Right lobe of liver (tissue), 6 donors: ENCODE measurements at places on chromosomes 6 and 20. TPM values are rescaled to one million over a fixed set of nuclear protein-coding genes. Genes with fewer than 3 reads are reported as not detected.

- no peak overlapping the region for H3K27ac ChIP-seq
- H3K4me3 ChIP-seq, result no peak overlapping the region
- DNase-seq, result no peak
- no peaks in the 10 kb centered on the region for H3K4me1 ChIP-seq
- no peaks in the 10 kb centered on the region for H3K27me3 ChIP-seq
These were observed 5.7 kb downstream of the ARHGAP40 start for GRCh38 chr20:38607351-38607750.

RBPJL gene
- not detected for total RNA-seq

DNA sequence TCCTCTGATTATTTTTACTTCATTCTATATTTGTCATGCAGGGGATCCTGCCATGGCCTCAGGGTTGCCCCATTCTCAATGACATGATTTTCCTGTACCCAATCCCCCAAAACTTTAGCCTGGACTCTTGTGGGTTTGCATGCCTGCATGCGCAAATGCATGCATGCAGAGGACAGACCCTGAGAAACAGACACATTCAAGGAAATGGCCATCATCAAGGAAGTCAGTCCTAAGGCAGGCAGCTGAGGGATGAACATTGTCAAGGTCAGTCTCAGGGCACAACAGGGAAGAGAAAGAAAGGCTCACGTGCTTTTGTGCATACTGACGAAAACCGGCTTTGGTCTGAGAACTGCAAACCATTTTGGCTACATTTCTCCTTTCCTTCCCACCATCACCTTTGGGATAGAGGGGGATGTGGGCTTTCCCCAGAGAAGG, 13.1 kb downstream of the NEDD9 start:
- H3K36me3 ChIP-seq, result no peaks in the 10 kb centered on the region
- H3K27ac ChIP-seq, result peak overlapping the region; percentile 34
- no peak overlapping the region for H3K4me3 ChIP-seq
- no peaks in the 10 kb centered on the region for H3K27me3 ChIP-seq
- no peak for DNase-seq

GRCh38 chr6:43170417-43170930, 595 bp upstream of the SRF start:
- peaks cover 7% of the 10 kb centered on the region for H3K36me3 ChIP-seq
- H3K27me3 ChIP-seq, result no peaks in the 10 kb centered on the region
- DNase-seq, result peak; percentile 75
- peaks cover 15% of the 10 kb centered on the region for H3K4me1 ChIP-seq

FAM217A gene
- total RNA-seq, result not detected

GRCh38 chr6:102918161-102918560, 1524.7 kb downstream of the GRIK2 start:
- H3K27ac ChIP-seq, result no peak overlapping the region
- no peak overlapping the region for H3K4me3 ChIP-seq
- H3K4me1 ChIP-seq, result no peaks in the 10 kb centered on the region
- no peaks in the 10 kb centered on the region for H3K27me3 ChIP-seq
- no peak for DNase-seq

- no peak overlapping the region for H3K4me3 ChIP-seq
- no peaks in the 10 kb centered on the region for H3K27me3 ChIP-seq
- no peak for DNase-seq
These were observed 92.5 kb upstream of the AKAP12 start for GRCh38 chr6:151147118-151147832.

DNA sequence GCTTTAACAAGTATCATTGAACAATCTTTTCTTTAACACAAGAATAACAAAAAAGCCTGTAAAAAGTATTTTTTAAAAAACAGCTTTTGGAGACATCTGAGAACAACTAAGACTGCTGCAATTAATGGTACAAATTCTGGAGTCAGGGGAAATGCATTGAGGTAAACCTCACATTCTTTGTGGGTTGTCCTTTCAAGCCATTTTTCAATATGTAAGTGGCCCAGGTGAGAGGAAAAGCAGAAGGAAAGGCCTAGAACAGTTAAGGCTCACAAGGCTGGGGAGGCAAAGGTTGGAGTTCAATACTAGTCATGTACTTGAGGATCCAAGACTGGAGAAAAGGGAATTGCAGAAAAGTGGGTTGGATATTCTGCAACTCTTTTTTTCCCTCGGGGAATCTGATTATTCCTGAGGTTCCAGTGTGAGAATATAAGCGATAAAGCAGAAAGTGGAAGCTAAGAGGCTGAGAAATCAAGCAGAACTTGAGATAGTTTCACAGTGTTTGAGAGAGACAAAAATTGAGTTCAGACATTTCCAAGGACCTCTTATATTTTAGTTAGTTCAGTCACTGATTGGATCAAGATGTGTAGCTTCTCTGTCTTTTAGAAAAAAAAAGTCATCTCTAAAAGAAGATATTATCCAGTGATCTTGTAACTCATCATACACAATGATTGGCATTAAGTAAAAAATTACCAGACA, 25.0 kb upstream of the TXLNB start:
- DNase-seq, result no peak
- no peaks in the 10 kb centered on the region for H3K27me3 ChIP-seq
- H3K4me3 ChIP-seq, result no peak overlapping the region
- no peaks in the 10 kb centered on the region for H3K4me1 ChIP-seq
- no peaks in the 10 kb centered on the region for H3K36me3 ChIP-seq
- no peak overlapping the region for H3K27ac ChIP-seq

GRCh38 chr20:46332373-46333160, 24.3 kb upstream of the CDH22 start:
- no peaks in the 10 kb centered on the region for H3K36me3 ChIP-seq
- no peak overlapping the region for H3K27ac ChIP-seq
- H3K27me3 ChIP-seq, result no peaks in the 10 kb centered on the region
- H3K4me1 ChIP-seq, result no peaks in the 10 kb centered on the region
- no peak for DNase-seq

GNL1 gene
- total RNA-seq, result 5.1 TPM

DNA sequence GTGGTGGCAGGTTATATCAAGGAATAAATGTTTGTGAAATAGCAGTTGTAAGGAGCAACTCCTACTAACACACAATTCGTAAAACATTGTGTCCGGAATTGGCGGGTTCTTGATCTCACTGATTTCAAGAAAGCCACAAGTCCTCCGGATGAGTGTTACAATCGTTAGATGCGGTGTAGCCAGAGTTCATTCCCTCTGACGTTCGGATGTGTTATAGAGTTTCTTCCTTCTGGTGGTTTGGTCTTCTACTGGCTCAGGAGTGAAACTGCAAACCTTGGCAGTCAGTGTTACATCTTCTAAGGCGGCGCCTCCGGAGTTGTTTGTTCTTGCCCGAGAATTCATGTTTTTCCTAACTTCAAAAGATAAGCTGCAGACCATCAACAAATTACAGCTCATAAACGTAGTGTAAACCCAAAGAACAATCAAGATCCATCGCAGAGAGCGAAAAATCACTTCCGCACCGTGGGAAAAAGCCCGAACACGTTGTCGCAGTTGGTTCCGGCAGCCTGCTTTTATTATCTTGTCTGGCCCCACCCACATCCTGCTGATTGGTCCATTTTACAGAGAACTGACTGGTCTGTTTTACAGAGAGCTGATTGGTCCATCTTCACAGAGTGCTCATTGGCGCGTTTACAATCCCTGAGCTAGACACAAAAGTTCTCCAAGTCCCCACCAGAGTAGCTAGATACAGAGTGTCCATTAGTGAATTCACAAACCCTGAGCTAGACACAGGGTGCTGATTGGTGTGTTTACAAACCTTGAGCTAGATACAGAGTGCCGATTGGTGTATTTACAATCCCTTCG, 58.2 kb downstream of the TRIM27 start:
- no peak for DNase-seq
- no peaks in the 10 kb centered on the region for H3K4me1 ChIP-seq
- no peak overlapping the region for H3K4me3 ChIP-seq
- H3K36me3 ChIP-seq, result no peaks in the 10 kb centered on the region

DNA sequence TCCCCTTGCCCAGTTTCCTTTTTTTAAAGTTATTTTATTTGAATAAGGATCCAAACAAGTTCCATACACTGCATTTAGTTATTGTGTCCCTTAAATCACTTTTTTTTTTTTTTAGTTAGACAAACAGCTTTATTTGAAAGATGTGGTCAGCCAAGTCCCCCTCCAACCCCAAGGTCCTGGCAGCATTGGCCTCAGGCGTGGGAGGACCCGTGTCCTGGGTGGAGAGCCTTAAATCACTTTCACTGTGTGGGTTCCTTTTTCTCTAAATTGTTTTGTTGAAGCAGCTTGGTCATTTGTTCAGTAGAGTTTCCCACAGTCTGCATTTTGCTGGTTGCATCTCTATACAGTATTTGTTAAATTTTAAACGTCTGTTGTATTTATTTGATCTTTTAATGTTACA, 5.2 kb upstream of the TBCC start:
- no peak for DNase-seq
- no peak overlapping the region for H3K4me3 ChIP-seq

GRCh38 chr6:45376310-45377042, 1.3 kb downstream of the SUPT3H start:
- peak overlapping the region; percentile 95 for H3K27ac ChIP-seq
- DNase-seq, result no peak
- H3K36me3 ChIP-seq, result no peaks in the 10 kb centered on the region
- H3K27me3 ChIP-seq, result no peaks in the 10 kb centered on the region
- H3K4me3 ChIP-seq, result peak overlapping the region; percentile 91

GRCh38 chr6:113884011-113884410, 26.9 kb downstream of the MARCKS start:
- H3K4me1 ChIP-seq, result no peaks in the 10 kb centered on the region
- H3K4me3 ChIP-seq, result no peak overlapping the region

GRCh38 chr20:12886618-12887363, 122.0 kb upstream of the SPTLC3 start:
- H3K4me3 ChIP-seq, result no peak overlapping the region
- no peaks in the 10 kb centered on the region for H3K36me3 ChIP-seq
- no peak for DNase-seq
- no peak overlapping the region for H3K27ac ChIP-seq
- no peaks in the 10 kb centered on the region for H3K27me3 ChIP-seq

ACTL10 gene
- total RNA-seq, result not detected

GRCh38 chr6:143197377-143197776, 136.7 kb downstream of the AIG1 start:
- H3K36me3 ChIP-seq, result no peaks in the 10 kb centered on the region
- no peak overlapping the region for H3K4me3 ChIP-seq
- no peaks in the 10 kb centered on the region for H3K4me1 ChIP-seq
- H3K27ac ChIP-seq, result no peak overlapping the region
- no peaks in the 10 kb centered on the region for H3K27me3 ChIP-seq
- DNase-seq, result no peak
